GM10248 (cell line): ENCODE measurements at places on chromosomes 2 and 18.
A peak's percentile ranks its signal among the peaks of the same experiment; 100 is the strongest.

GRCh38 chr2:236636714-236637470, 67.3 kb downstream of the ACKR3 start:
- DNase-seq: no peak

GRCh38 chr2:54955358-54956110, 94.7 kb downstream of the RTN4 start:
- DNase-seq: no peak

DNA sequence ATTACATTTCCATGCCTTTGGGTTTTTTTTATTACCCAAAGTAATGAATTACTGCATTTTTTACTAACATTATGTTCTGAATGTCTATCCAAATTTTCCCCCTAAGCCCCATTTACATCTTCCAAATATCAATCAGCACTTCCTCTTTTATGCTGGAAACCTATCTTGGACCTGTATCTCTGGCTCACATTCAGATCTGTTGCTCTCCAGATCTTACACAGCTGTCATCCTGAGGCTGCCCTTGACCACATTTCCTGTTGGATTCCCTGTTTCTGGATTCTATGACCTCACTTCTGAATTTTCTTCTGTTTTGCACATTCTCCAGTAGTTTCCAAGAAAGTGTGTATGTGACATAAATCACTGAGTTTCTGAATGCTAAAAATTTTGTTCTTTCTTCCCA, 146.7 kb downstream of the PDE1A start:
- DNase-seq: no peak

- no peak for DNase-seq
Measured at GRCh38 chr2:33927756-33928155, 328.7 kb upstream of the FAM98A start.

GRCh38 chr2:40480073-40480472, 28.2 kb upstream of the SLC8A1 start:
- DNase-seq: no peak

DNA sequence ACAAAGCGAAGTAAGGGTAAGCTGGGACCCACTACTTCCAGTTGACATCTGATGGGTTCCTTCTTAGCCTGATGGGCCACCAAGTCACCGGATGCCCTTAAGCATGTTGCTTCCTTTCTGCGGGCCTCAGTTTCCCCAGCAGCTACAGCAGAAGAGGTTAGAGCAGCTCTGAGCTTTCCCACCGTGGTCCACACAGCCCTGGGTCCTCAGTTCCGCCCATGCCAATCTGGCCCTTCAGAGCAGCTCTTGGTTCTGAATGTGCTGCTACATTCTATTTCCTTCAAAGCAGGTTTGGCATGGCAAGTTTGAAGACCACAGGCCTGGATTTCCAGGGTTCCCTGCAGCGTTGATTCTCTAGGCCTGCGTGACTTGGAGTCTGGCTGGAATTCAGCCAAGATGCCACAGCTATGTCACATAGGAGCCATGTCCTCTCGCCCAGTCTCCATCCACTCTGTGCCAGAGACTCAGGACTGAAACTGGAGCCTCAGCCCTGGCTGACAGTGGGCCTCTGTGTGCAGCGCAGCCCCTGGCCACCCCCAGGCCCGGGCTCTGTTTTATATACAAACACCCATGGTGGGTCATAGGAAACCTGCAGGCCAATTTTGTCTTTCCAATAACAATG, 79.6 kb downstream of the TFCP2L1 start:
- DNase-seq: no peak

- peak; percentile 28 for DNase-seq
Measured at GRCh38 chr2:63124218-63124617, 73.6 kb downstream of the OTX1 start.

DNA sequence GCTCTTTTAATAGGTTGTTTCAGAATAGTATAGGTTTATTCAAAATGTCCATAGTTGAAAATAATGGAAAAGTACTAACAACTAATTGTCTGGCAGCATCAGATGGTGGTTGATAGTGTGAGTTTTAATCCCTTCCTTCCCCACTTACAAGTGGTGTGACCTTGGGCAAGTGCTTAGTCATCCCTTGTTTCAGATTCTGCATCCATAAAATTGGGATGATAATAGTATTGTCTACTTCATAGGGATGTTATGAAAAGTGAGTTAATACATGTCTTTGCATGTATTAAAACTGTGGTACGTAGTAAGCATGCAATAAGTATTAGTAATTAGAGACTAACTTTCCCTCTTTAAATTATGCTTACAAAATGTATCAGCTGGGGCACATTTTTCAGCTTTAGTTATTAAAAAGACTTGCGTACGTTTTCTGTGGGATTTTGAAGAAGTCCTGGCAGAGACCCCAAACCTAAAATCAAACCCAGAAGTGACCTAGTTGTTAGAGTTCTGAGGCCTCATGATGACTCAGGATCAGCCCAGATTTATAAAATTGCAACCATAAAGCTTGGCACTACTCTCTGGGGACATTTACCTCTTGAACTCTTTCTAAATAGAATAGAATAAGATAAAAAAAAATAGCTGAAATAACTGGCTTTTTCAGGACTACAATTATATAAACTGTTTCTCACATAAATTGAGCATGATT, 8.6 kb downstream of the ITGA4 start:
- DNase-seq: no peak

DNA sequence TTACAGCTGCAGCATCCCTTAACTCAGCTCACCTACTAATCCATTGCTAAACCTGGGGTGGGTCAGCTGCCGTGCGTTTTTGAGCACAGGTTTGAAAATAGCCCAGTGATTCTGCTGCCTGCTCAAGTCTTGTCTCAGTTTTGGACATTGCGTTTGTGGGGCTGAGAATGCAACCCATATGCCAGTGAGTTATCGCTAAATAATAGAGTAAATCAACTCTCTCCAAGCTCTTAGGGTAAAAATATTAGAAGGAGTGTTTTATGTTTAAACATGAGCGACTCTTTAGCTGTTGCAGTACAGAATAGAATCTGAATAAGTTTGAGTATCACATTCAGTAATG, 2.1 kb downstream of the TSHZ1 start:
- DNase-seq: no peak

DNA sequence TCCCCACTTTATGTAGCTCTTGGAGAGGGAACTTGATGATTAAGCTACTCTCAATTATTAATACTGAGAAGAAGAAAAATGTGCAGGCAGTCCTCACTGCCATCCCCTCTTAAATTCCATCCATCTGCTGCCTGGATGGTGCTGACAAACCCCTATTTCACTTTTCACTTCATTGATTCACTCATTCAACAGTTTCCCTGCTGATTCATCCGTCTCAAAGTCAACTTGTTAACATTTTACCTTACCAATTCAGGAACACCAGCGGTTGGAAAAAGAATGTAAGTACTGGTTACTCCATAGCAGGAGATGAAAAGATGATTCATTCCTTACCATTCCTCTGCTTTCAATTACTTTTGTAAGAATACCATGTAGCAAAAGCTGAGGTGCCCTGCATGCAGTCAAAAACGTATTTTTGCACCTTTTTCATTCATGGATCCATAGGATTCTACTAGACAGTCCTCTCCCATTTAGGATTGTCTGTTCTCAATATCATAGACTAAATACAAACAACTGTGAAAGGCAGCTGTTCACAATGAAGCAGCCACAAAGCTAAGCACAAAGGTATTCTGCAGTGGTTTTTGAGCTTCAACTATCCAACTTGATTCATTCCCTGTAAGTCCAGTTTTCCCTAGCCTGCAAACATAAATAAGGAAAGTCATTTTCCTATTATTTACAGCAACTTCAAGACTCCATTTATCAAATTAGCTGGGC, 262.0 kb downstream of the MREG start:
- no peak for DNase-seq
